ENCODE measurements at places on chromosomes 7 and 10.

DNA sequence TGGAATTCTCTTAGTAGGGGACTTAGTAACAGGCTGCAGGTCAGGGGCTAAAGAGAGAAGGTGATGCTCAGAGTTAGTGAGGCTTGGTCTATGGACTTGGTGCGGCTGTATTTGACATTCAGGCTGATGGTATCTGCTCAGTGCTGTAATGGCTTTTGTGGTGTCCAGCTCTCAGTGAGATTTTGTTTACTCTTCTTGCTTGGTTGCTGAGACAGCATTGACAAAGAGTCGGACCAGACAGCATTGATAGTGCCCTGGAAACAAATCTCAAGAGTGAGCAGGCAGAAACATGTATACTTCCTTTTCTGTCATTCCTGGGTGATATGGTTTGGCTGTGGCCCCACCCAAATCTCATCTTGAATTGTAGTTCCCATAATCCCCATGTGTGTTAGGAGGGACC is 202.0 kb downstream of the STK31 start:
- DNase-seq: no peak

DNA sequence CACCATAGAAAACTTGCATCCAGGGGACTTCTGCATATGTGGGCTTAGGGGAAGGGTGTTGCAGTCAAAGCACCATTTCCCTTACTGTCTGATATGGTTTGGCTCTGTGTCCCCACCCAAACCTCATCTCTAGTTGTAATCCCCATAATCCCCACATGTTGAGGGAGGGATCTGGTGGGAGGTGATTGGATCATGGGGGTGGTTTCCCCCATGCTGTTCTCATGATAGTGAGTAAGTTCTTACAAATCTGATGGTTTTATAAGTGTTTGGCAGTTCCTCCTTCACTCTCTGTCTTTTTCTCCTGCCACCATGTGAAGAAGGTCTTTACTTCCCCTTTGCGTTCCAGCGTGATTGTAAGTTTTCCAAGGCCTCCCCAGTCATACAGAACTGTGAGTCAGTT is 177.4 kb downstream of the ADK start:
- no peak for DNase-seq

DNA sequence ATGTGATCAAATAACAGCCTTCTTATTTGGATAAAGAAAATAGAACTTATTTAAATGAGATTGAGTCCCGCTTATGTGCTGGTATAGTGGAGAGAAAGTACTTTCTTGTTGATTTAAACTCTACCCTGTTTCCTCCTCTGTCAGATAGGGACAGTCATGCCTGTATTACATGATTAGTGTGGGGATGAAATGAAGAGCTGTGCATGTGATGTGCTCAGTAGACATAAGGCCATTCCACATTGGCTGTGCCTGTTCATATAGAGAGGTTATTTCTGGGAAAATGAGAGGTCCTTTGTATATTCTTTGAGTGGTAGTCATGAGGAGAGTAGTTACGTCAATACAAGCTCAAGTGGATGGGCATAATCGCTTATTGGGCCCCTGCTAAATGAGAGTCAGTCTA is 5.7 kb downstream of the MTURN start:
- DNase-seq: no peak

DNA sequence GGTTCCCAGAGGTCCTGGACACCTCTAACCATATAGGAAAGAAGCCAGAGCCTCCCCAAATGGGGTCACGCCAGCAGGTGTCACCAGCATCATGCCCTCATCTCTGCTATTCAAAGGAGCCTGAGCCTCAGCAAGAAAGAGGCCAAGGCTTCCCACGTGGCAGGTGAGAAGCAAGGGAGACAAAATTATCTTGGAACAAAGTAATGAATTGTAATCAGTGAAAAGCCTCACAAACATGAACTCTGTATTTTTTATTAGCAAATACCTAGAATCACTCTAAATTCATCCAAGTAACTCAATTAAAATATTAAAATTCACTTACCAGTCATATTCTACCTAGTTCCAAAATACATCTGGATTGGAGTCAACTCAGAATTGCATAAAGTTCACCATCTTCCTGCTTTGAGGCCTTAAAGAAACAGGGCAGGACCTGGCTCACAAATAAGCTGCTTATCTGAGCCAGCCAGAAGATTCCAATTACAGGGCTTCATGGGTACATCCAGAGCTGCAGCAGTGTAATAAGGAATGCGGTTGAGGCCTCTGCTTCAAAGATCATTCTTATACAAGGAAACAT is 68.7 kb downstream of the SGMS1 start:
- no peak for DNase-seq

GRCh38 chr10:61223576-61223975 is 229.6 kb downstream of the TMEM26 start:
- no peak for DNase-seq

GRCh38 chr10:104835422-104835821 is 194.3 kb downstream of the SORCS3 start:
- DNase-seq: no peak

DNA sequence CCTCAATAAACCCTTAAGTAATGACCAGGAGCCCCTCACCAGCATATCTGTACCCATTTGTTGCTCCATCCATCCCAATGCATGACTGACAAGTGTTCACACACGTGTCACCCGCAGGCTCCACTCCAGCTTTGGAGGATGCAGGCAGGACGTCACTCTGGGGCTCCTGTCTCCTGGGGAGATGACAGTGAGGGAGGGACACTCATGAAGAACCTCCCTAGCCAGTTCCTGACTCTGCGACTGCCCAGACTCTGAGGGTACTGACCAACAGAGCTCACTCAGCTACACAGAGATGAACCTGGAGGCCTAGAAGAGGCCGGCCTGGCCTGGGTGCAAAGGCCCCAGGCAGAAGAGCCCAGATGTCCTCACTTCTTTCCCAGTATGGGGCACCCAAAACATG is 135.1 kb upstream of the RET start:
- DNase-seq: no peak

DNA sequence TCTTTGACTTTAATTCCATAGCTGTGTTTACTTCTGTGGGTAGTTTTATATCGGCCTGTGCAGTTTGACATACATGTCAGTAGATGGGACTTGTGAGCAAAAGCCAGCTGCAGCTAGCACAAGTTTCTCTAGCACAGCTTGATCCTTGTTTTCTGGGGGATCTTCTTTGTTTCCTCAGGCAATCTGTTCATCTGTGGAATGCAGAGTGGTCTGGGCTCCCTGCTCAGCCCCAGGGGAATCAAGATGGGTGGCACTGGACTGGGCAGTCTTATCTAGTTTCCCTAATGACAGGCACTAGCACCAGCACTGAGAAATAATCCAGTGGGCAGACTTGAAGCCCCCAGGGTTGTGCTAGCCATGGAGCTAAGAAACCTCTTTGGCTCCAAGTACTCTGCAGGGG is 40.8 kb downstream of the CYP2C19 start:
- DNase-seq: no peak

- no peak for DNase-seq
These were observed 38.3 kb upstream of the GALNTL5 start for GRCh38 chr7:151917791-151918509.

DNA sequence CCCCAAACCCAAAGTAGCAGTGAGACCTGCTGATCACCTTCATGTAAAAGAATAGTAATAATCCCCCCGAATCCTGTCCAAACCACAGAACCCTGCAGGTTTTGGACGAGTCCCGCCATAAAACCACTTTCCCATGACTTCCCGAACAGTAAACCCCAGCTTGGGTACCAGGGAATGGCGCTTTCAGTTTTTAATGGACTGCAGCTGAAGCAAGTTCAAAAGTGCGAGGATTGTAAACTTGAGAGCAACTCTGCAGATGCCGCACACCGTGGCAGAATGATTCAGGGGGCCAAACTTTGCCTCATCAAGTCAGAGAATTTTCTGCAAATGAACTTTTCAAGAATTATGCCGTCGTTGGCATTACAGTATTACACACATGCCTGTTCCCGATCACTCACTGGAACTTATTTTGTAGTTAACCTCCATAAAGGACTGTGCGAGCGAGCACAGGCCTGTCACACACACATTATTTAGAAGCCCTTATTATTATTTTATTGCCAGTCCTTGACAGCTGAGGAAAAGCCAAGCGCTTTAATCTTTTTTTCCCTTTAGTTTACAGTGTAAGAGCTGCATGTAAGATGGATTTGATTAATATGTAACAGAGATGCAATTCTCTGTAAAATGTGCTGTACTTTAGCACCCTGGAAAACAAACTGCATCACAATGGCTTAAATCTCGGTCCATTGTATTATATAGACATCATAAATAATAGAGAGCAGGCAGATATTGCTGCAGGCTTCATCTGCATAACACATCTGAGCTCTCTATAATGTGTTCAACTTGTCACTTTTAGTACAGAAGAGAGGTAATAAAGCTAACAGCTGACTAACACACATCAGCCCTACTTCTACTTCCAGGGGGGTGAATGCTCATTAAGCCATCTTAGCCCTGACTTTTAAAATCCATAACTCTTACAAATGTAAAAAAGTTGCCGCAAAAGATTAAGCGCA is 493.5 kb upstream of the GALNT17 start:
- DNase-seq: no peak

DNA sequence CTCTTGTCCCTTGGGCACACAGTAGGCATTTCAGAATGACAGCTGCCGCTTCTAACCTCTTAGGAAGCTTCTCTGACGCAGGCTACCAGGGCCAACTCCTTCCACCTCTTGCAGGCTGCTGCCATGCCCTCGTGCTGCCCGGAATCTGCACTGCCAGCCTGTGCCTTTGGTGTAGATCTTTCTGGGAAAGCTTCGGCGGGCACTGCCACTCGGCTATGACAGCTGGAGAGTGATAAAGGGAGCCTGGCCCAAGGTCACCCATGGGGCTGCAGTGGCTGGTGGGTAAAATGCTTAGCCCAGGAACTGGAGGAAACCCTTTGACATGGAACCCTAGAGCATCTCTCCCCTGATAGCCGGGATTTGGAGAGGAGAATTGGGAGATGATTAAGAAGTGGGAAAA is 78.0 kb upstream of the C1QL3 start:
- DNase-seq: no peak

DNA sequence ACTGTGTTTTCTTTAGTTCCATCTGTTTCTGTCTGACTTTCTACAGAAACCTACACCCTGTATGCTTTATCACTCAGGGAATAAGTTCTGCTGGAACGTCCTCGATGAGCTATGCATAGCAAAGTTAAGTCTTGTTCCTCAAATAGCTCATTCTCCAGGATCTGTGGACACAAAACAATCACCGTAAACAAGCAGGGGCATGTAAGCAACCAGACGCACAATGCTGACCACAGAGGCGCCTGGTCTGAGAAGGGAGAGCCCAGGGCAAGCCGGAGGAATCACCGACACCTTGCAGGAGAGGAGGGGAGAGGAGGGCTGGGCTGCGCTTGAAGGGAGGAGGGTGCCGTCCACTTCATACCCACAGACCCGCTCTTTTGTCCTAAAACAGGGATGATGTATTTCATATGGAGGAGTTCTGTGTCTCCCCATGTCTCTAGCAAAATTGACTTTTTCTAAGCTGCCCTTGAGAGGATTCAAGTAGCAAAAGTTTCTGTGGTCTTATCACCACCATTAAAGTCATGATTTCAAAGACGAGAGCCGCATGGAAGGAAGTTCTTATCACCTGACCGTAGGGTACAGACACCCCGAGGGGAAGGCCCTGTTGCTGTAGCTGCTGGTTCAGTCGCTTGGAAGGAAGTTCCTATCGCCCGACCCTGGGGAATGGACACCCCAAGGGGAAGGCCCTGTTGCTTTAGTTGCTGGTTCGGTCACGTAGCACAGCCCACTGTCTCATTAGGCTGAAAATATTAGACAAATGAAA is 14.3 kb downstream of the CALML3 start:
- DNase-seq: no peak

DNA sequence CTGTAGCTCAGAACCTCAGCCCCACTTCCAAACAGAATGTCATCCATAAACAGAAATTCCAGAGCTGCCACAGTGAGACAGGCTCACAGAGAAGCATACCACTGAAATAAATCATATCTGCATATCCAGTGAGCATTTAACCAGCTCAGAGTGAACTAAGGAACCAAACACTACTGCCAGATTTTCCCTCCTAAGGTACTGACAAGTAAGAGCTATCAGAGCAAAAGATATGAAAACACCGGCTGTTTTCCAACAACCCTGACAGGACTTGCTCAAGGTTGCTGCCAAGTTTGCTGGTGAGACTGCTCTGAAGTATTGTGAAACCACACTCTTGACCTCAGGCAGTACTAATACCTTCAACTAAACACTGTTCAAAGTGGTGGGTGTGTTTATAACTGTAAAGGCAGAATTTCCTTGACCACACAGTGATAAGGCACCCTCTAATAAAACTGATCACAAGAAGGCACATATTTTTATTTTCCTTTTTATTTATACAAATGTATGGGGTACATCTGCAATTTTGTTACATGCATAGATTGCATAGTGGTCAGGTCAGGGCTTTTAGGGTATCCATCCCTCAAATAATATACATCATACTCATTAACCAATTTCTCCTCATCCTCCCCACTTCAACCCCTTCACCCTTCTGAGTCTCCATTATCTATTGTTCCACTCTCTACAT is 18.3 kb downstream of the SGMS1 start:
- peak; percentile 65 for DNase-seq

GRCh38 chr10:97566336-97566996 is 6.1 kb upstream of the ANKRD2 start:
- DNase-seq: no peak

DNA sequence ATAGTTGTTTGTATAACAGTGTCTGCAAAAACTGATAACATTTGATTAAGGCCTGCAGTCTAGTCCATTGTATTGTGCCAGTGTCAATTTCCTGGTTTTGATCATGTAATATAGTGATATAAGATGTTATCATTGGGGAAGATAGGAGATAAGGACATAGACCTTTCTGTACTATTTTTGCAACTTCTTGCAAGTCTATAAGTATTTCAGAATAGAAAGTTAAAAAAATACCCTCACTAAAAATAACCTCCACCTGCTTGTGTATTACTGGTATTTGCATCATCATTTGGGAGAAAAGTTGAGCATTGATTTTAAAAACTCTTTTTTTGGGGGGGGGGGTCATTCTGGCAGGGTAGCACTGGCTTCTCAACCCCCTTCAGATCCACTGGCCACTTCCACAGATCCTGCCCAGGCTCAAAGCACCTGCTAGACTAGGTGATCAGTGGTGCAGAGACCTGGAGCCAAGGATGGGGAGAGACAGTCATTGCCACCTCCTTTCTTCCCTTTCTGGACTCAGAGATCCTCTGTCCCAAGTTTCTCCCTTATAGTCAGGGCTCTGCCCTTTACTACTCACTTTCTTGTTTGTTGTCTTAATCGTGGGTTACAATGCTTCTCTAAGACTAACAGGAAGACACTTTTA is 103.0 kb downstream of the RBM20 start:
- DNase-seq: no peak

- no peak for DNase-seq
These were observed 276.3 kb downstream of the CSTF2T start for GRCh38 chr10:51423121-51423452.

DNA sequence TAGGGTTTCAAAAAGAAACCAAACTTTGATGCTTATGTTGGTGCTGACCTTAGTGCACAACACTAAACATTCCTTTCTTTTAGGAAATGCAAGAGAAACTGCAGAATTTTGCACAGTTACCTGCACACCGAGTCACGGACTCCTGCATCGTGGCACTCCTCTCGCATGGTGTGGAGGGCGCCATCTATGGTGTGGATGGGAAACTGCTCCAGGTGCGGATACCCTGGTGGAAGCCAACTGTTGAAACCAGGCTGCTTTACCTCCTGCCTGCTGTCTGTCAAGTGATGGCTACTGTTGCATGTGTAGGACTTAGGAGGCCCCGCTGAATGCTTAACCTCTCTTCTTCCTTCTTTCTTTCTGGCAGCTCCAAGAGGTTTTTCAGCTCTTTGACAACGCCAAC is 11.7 kb downstream of the CASP2 start:
- DNase-seq: no peak

- no peak for DNase-seq
These were observed 50.2 kb upstream of the PDCD4 start for GRCh38 chr10:110821508-110821907.
